ENCODE measurements at places on chromosomes 1 and 21. TPM values are rescaled to one million over a fixed set of nuclear protein-coding genes. Genes with fewer than 3 reads are reported as not detected.

DNA sequence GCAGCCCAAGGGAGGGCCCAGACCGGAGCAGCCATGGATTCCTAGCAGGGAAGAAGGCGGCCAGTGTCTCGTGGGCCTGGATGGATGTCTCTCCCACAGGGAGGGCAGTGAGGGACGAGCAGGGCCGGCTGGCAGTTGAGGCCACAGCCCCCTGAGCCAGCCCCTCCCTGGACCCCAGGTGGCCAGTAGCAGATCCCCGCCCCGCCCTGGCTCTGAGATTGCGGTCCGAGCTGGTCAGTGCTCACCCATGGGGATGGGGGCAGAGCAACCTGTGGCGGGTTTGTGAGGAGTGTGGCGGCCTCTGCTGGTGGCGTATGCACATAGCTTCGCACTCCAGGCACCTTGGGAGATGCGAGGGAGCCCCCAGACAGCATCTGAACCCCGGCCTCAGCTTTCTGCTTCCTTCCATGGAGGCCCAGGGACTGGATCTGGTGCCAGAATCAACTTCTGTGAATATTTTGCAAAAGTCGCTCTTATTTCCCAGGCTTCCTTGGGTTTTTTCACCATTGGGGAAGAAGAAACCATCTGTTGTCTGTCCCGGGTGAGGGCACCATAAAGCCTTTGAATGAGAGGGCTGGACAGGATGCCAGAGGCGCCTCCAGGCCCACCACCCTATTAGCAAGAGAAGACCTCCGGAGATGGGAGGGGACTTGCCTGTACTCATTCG lies 8.4 kb upstream of the KCNN3 start:
- DNase-seq: peak; percentile 89

DNA sequence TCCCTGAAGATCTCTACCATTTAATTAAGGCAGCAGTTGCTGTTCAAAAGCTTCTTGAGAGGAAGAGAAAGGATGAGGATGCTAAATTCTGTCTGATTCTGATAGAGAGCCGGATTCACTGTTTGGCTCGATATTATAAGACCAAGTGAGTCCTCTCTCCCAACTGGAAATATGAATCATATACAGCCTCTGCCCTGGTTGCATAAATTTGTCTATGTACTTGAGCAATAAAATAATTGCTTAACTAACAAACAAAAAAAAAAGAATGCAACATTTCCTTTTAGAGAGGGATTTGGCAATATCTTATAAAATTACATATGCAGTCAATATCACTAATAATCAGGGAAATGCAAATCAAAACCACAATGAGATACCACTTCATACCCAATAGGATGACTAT lies 26.8 kb downstream of the ALDH9A1 start:
- DNase-seq: no peak

The PTPN7 gene
- total RNA-seq: 0.68 TPM

DNA sequence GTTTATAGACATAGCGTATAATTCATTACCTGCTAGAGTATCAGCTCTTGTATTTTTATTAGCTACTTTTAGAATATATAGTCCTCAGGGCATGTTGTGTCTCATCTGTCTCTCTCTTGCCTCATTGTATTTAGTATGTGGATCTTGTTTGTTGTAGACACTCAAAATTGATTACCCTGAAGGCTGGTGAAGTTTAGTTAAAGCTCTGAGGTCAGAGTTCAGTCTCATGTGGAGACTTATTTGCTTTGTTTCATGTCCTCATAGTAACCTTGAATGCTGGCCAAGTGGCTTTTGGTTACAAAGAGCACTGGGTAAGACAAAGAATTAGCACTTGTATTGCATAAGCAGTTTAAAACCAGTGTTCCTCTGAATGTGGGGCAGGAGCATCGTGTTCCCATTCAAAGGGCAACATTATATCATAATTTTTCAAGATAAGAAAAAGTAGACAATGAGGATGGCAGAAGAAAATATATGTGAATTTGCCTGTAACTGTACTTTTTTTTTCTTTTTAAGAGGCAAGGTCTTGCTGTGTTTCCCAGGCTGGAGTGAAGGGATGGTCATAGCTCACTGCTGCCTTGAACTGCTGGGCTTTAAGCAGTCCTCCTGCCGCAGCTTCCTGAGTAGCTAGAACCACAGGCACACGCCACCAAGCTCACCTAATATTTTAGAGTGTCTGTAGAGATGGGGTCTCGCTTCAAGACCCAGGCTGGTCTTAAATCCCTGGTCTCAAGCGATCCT lies 17.4 kb downstream of the CNST start:
- peak; percentile 66 for DNase-seq

DNA sequence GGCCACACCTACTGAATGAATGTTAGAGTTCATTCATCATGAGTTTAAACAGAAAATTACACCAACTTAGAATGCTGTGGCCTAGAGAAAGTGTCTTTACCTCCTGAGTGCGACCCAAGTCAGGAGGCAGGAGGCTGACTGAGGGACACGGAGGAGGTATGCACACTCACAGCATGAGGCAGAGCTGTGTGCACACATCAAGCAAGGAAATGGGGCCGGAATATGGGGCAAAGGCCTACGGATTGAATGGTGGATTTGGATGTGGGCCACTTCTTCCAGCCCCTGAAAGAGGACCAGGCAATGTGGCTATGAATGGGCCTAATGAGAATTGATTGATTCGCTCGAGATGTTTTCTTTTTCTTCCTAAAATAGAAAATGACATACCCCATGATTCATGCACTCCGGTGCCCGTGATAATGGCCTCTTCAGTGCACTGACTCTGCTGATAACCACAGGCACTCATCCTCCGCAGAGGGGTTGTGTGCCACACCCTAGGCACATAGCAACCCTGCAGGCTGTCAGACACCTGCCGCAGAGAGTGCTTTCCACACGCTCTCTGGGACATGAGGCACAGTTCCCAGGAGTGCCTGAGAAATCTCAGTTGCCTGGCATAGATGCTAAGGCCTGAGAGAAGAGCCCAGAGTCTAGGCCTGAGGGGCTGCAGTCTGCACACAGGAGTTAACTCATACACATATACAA lies 155.5 kb downstream of the GLUL start:
- DNase-seq: no peak

- no peak for DNase-seq
Measured at GRCh38 chr21:18991846-18992245, 588.3 kb upstream of the TMPRSS15 start.

DNA sequence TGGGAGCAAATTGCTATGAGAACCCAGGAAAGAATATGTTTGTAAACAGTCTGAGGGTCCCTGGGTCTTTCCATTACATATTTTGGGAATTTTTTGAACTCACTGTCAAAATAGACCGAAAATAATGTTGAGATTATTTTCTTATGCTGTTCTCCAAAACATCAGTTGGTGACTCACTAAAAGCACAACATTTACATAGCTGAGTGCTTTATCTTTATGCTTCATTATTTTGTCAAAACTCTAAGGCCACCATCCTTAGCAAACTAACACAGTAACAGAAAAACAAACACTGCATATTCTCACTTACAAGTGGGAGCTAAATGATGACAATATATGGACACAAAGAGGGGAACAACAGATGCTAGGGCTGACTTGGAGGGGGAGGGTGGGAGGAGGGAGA lies 459.3 kb downstream of the ADGRL2 start:
- DNase-seq: peak; percentile 5

DNA sequence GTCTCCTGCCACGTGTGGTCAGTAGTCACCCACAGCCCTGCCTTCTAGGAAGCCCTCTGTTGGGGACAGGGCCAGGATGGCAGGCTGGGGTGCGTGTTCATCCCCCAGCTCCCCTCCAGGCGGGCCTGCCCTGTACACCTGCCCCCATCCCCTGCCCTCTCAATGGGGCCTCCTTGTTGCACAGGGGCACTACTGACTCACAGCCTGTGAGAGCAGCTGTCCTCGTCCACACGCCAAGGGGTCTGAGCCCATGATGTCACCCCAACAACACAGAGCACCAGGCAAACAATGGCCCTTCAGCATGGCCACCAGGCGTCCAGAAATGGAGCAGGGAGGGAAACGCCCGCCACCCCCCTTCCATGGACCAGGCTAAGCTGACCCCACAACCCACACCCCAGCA lies 64.3 kb downstream of the ARHGEF16 start:
- no peak for DNase-seq

DNA sequence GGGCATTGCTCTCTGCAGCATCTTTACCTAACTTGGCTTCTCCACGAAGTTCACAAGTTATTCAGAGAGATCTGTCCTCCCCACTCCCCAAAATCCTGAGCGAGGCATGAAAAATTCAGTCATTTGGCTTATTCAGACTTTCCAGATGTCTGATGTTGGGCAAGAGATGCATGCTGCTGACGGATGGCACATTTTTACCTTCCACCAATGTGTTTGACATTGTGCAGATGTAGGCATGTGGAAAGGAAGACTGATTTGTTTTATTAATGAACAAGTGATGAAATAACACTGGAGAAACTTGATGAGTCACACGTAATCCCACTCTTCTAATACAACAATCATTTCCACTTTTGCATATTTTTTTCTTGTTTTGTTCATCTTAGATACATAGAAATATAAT lies 86.7 kb downstream of the C1orf94 start:
- DNase-seq: no peak

DNA sequence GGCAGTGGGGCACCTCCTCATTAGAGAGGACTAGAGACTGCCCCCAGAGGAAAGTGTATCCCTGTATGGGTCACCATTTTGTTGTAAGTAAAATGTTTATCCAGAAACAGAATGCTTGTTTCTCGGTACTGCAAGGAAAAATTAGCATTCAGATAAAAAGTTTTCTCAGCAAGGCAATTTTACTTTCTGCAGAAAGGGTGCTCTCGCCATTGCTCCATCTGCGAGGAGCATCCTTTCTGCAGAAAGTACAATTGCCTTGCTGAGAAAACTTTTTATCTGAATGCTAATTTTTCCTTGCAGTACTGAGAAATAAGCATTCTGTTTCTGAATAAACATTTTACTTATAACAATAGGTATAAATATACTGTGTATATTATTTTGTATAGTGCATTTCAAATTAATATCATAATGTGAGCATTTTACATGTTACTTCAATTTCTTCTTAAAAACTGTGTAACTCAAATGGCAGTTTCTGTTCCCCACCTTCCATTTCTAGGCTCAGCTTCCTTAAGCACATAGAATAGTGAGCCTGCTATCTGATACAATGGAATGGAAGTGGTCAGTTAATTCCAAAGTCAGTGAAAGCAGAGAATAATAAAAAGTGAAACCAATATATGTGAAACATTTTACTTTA lies 76.5 kb upstream of the DESI2 start:
- DNase-seq: no peak

DNA sequence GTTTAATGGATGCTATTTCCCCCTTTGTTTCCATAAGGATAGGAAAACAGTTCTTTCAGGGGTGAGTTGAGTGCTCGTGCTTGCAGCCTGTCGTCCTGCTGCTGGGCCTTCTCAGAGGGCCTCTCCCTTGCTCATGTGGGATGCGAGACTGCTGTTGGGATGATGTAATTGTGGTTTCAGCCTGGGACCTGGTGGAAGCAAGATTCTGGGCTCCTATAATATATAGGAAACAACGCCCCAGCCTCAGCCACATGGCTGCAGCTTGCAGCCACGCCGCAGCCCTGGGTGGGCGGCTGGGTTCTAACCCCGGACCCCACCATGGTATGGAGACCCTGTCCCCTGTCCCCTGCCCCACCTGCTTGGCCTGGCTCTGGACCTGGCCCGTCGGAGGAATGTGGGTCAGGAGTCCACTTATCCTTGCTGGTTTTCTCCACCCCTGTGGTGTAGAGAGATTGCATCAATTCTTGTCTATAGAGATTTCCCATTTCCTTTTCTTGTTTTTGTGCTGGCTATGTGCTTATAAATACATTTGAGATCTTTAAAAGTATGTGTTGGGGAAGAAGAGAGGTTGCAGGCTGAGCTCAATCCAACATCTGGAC lies 357.8 kb downstream of the SIPA1L2 start:
- DNase-seq: no peak

DNA sequence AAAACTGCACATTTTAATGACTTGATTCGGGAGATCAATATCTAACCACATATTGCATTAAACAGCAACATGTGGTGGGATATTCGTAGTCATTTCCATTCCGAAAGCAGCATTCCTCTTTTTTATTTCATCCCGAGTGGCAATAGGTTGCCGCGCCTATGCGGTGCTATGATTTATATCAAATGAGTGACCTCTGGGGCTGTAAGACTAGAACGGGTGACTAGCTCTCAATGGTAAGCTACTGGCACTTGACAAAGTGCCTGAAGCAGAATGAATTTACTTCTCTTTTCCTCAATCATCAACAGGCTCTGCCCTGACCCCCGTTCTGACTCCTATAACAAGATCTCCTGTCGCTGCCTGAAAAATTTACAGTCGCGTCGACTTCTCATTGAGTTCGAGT lies 162.3 kb downstream of the ZNF281 start:
- no peak for DNase-seq

DNA sequence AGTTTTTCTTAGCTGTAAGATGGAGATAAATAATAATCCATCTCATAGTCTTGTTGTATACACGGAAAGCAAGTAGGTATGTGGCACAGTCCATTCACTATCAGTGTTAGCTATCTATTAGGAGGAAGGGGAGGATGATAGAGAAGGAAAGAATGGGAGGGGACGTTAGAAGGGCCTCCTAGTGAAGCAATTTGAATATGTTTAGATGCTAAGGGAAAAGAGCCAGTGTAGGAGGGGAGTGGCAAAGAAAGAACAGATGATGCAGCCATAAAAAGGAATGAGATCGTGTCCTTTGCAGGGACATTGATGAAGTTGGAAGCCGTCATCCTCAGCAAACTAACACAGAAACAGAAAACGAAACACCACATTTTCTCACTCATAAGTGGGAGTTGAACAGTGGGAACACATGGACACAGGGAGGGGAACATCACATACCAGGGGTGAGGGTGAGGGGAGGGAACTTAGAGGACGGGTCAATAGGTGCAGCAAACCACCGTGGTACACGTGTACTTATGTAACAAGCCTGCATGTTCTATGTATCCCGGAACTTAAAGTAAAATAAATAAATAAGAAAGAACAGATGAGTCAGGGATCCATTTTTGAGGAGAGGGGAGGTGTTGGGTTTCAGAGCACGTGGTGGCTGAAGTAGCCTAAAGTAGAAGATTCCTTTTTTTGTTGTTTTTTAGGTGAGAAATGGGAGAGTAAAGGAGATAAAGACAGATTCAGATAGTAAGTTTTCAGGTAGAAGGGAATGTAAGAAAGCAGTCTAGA lies 124.1 kb downstream of the POU2F1 start:
- peak; percentile 5 for DNase-seq

DNA sequence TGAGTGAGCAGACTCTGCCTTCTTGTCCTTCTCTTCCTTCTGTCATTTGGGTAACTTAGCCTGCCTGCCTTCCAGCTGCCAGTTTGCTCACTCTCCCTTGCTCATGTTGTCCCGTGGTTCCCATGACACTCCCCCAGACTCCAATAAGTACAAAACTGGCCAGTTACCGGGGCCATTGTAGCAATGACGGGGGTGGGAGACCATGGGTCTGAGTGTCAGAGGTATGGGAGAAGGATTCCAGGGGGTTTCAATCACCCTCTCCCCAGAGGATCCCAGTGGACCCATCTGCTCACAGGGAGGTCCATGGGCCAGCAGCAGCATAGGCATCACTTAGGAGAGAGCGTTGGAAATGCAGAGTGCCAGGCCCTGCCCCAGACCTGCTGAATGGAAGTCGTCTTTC lies 51.3 kb downstream of the CAPN9 start:
- no peak for DNase-seq

- no peak for DNase-seq
Measured at GRCh38 chr1:192516776-192517297, 58.7 kb upstream of the RGS1 start.

The HAO2 gene
- not detected for total RNA-seq

GRCh38 chr1:185559684-185560331 lies 174.4 kb upstream of the HMCN1 start:
- DNase-seq: peak; percentile 72

GRCh38 chr1:27960762-27961645 lies 1.2 kb downstream of the XKR8 start:
- peak; percentile 37 for DNase-seq

The AURKAIP1 gene
- 106 TPM for total RNA-seq

The TENT5C gene
- total RNA-seq: 0.51 TPM

Data from dermis blood vessel endothelial cell (primary cell).